GM12892 (cell line): ENCODE measurements at places on chromosomes 4 and X.

GRCh38 chr4:174749091-174749490, 80.0 kb downstream of the GLRA3 start:
- no peak for DNase-seq

DNA sequence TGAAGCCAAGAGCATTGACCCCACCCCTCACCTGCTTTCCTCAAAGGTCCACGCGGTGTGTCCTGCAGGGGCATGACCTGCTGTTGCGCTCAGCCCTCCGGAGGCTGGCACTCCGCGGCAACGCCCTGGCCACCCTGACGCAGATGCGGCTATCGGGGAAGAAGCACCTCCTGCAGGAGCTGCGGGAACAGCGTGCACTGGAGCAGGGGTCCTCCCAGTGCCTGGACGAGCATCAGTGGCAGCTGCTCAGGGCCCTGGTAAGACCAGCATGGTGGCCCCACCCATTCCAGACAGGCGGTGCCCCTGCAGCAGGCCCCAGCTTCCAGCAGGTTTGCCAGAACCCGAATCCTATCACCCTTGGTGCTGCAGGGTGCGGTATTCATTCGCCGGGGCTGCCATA, 86.0 kb downstream of the EVC start:
- no peak for DNase-seq

- DNase-seq, result no peak
Observed at GRCh38 chr4:187617113-187617512, 378.5 kb upstream of the ZFP42 start.

- peak; percentile 69 for DNase-seq
Observed at GRCh38 chrX:49053223-49054072, 5.4 kb upstream of the CCDC120 start.

DNA sequence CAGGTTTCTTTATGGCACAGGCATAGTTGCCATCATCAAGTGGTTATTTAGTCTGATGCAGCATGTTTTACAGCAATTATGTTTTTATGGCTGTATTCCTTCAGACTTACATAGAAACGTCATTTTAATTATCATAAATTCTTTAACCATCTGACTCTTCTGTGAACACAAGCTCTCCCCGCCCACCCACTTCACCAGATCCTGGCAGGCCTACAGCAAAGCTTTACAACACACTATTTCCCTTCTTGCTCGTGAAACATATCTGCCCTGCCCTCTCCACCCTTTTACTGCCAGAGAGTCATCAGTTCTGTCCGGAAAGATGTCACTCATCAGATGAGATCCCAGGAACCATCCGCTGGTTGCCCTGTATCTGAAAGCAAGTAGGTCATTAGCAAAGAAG, 120.5 kb downstream of the HS6ST2 start:
- no peak for DNase-seq

- DNase-seq, result peak; percentile 65
Observed at GRCh38 chr4:56048702-56049431, 100.1 kb downstream of the CEP135 start.

DNA sequence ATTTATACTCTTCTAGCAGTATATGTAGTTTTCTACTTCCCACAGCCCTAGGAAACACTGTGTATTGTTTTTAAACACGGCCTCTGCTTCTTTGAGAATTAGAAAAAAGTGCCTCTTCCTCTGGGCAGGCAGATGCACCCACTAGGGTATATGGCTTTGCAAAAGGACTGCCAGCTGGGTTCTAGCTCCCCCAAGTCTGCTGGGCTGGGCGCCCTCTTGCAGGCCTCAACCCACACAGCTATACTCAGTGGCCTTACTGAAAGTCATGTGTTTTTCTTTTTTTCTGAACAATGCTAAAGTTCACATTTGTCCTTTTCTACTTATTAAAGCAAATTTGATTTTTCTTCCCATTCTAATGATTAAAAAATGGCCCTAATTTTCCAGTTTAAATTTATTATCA, 35.5 kb upstream of the BMPR1B start:
- no peak for DNase-seq

DNA sequence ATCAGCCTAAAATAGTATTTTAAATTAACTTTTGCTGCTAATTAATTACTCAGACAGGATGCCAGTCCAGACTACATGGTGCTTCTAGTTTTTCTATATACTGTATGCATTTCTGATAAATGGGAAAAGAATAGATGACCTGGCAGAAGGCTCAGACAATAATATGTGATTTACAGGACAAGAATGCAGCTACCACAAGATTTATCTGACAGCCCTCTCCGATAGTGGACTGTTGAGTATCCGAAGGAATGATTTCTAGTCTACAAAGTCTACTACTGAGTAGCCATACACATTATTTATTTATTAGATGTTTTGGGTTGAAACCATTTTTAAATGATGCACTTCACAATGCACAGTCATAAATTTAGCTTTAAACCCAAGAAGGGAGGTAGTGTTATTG, 212.8 kb downstream of the MAB21L2 start:
- no peak for DNase-seq

DNA sequence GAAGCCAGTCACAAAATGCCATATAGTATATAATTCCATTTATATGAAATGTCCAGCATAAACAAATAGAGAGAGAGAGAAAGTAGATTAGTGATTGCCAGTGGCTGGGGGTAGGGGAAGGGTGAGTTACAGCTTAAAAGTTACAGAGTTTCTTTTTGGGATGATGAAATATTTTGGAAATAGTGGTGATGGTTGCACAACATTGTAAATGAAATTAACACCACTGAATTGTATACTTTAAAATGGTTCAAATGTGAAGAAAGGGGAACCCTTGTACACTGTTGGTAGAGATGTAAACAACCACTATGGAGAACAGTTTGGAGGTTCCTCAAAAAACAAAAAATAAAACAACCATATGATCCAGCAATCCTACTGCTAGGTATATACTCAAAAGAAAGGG, 131.2 kb upstream of the GPC4 start:
- DNase-seq, result no peak

DNA sequence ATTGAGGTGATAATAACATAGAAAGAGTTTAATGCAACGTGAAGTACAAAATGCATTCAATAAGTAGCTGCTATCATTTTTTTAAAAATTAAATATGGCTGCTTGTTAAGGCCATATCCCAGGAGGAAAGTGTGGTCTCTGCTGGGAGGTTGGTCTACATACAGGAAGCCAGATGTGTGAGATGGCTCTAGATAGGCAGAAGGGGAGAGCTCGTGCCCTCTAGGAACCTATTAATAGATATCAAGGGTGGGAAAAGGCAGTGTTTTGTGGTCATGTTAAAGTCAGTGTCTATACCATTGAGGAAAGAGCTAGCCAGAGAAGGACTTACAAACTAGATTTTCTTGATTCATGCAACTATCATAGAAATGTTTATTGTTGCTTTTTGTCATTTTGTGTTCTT, 140.5 kb downstream of the KLHL8 start:
- no peak for DNase-seq

GRCh38 chr4:156169861-156170260, 216.2 kb upstream of the CTSO start:
- DNase-seq, result no peak

GRCh38 chrX:49067285-49068120, 6.3 kb downstream of the PRAF2 start:
- no peak for DNase-seq

- DNase-seq, result no peak
Observed at GRCh38 chr4:80137631-80138030, 59.7 kb upstream of the PRDM8 start.

DNA sequence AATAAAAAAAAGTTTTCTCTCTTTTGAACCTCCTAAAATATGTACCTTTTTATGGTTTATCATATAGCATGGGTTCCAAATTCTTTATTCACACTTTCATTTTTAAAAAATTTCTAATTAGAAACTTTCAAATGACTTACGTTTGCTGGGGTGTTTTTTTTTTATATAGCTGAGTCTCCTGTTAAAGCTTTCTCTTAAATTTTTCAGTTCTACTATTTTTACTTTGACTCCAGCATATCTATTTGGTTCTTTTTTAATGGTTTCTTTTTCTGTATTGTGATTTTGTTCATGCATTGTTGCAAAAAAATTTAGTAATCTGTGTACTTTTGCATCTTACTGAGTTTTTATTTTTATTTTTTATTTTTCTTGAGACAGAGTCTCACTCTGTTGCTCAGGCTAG, 22.3 kb downstream of the ZNF718 start:
- DNase-seq, result no peak

DNA sequence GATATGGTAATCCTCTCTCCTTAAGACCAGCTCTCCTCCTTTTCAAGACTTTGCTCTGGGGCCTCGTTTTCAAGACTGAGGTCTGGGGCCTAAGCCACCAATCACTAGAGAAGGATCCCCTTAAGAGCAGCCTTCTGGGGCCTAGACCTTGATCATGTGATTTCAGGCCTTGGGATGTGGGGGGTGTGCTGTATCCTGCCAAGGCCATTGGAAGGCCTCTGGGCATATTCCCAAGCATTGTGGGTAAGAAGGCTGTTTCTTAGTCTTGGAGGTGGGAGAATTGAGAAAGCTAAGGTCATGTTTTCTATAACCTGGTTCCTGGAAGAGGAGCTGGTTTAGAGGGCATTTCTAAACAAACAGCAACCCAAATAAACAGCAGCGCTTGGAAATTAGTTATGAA, 12.1 kb downstream of the TMEM164 start:
- no peak for DNase-seq

- DNase-seq, result peak; percentile 4
Observed at GRCh38 chrX:74613370-74614092, 893 bp downstream of the RLIM start.

GRCh38 chr4:133808151-133808550, 393.4 kb downstream of the PABPC4L start:
- DNase-seq, result no peak

GRCh38 chrX:46333550-46333949, 211.7 kb downstream of the ZNF674 start:
- no peak for DNase-seq

- no peak for DNase-seq
Observed at GRCh38 chrX:66622209-66622608, 16.7 kb downstream of the EDA2R start.

GRCh38 chrX:97021680-97022079, 138.0 kb downstream of the RPA4 start:
- no peak for DNase-seq

DNA sequence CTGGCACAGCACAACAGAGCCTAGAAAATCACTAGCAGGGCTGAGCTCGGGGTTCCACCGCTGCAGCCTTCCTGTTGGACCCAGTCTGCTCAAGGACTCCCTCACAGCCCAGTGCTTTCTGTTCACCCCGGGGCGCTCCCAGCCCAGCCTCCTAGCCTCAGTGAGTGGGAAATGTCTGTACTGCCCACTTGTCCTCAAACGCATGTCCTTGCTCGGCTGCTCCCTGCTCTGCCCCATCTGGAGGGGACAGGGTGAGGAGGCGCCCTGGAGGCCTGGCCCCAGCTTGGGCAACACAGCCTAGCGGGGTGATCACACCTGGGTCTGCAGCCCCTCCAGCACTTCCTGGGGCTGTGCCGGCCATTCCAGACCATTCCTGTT, 11.9 kb upstream of the CCNQ start:
- DNase-seq, result no peak

- DNase-seq, result no peak
Observed at GRCh38 chr4:10672379-10672778, 12.2 kb downstream of the CLNK start.

GRCh38 chr4:112591593-112591992, 45.1 kb downstream of the ZGRF1 start:
- no peak for DNase-seq

- DNase-seq, result no peak
Observed at GRCh38 chr4:109589119-109589518, 29.1 kb downstream of the MCUB start.

DNA sequence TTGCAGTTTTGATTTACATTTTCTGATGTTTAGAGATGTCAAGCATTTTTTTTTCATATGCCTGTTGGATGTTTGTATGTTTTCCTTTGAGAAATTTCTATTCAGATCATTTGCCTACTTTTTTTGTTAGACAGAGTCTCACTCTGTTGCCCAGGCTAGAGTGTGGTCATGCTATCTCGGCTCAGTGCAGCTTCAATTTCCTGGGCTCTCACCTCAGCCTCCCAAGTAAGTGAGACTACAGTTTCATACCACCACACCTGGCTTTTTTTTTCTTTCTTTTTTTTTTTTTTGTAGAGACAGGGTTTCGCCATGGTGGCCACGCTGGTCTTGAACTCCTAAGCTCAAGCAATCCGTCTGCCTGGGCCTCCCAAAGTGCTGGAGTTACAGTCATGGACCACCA, 291.7 kb downstream of the SLITRK2 start:
- no peak for DNase-seq

- DNase-seq, result no peak
Observed at GRCh38 chrX:110418316-110419235, 59.9 kb downstream of the RTL9 start.

GRCh38 chr4:51880016-51880915, 37.3 kb downstream of the DCUN1D4 start:
- DNase-seq, result no peak

DNA sequence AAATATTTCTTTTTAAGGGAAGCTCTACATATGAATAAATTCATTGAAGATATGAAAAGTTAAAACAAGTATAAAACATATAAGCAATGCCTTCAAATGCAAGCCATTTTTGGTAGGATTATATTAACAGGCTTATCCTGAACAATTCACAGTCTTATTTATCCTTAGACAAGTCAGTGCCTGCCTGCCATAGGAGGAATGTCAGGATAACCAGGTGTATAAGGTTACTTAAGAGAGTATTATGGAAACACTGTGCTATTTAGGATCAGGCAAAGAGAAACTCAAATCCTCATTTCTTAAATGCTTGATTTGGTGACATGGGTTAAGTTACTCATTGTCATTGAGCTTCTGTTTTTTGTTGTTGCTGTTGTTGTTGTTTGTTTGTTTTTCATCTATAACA, 2029.9 kb upstream of the AGA start:
- DNase-seq, result no peak

DNA sequence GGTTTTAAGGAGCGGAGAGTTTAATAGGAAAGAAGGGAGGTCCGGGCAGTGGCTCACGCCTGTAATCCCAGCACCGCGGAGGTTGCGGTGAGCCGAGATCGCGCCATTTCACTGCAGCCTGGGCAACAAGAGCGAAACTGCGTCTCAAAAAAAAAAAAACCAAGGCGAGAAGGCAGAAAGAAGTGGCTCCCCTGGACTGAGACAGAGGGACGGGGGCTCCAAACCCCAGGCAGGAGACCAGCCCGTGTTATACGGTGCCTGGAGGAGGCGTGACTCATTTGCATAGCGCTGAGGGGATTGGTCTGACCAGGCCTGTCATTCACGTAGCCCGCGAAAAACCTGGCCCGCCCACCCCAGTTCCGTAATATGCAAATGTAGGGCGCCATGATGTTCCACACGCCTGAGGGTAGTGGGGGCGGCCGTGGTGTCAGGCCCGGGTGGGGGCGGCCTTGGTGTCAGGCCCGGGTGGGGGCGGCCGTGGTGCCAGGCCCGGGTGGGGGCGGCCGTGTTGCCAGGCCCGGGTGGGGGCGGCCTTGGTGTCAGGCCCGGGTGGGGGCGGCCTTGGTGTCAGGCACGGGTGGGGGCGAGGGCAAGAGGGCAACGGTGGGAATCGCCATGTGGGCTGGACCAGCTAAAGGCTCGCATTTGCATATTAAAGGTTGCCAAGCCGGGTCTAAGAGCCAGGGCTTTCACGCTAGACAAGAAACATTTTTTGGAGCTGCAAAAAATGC, 2.1 kb downstream of the PLCXD1 start:
- DNase-seq, result peak; percentile 89

GRCh38 chr4:114040319-114041116, 61.1 kb upstream of the ARSJ start:
- peak; percentile 2 for DNase-seq

GRCh38 chrX:142186103-142186502, 19.0 kb downstream of the MAGEC2 start:
- no peak for DNase-seq

- no peak for DNase-seq
Observed at GRCh38 chr4:165308606-165309005, 18.9 kb upstream of the MSMO1 start.

- DNase-seq, result no peak
Observed at GRCh38 chr4:7462509-7462971, 27.8 kb upstream of the PSAPL1 start.
